ENCODE measurements at places on chromosomes 3 and 15.

- no peak for DNase-seq
Measured at GRCh38 chr3:123419181-123419849, 29.6 kb downstream of the ADCY5 start.

GRCh38 chr3:150911771-150912170 lies 6.5 kb upstream of the MINDY4B start:
- no peak for DNase-seq

DNA sequence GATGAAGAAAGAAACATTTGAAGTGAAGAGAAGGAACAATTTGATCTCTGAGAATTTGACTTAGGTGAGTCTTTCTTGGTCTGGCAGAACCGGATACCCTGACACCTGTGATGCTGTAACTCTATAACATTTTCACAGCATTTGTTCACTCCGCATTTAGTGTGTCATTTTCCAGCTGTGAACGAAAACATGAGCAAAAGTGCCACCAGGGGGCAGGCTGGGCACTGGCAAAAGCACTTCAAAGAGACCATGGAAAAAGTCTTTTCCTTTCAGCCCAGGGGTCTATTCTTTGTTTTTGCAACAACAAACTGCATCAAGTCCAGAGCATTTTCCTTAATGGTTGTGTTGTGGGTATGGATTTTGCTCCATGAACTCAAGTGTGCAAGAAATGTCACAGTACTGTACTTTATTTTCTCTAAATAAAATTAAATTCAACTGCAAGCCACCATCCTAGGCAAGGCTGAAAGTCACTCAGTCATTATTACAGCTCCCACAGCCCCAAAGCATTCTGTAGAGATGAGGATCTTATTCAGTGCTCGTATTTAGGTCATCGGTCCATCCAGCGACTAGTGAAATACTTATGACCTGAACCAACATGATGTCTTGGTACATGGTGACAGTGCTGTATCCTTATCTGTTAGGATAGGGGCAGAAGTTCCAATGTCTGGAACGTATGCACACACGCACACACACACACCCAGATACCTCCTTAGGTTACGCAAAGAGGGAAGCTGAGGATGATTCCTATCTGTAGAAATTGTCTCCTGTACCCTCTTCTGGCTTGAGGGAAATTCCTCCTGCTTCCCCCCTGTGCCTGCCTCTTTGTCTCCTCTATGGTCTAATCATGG lies 125.5 kb downstream of the GADL1 start:
- peak; percentile 62 for DNase-seq

- no peak for DNase-seq
Measured at GRCh38 chr3:127252446-127252845, 35.4 kb downstream of the PRR20G start.

- DNase-seq = no peak
Measured at GRCh38 chr3:25594007-25594502, 70.7 kb downstream of the TOP2B start.

- DNase-seq = peak; percentile 62
Measured at GRCh38 chr3:51974963-51975851, at the start of gene ABHD14A. Gene ABHD14A (plus strand): TSS chr3:51975064. CDS start chr3:51975136, 72 bp downstream.

- DNase-seq = peak; percentile 14
Measured at GRCh38 chr15:90619468-90619867, 89.7 kb downstream of the CRTC3 start.

DNA sequence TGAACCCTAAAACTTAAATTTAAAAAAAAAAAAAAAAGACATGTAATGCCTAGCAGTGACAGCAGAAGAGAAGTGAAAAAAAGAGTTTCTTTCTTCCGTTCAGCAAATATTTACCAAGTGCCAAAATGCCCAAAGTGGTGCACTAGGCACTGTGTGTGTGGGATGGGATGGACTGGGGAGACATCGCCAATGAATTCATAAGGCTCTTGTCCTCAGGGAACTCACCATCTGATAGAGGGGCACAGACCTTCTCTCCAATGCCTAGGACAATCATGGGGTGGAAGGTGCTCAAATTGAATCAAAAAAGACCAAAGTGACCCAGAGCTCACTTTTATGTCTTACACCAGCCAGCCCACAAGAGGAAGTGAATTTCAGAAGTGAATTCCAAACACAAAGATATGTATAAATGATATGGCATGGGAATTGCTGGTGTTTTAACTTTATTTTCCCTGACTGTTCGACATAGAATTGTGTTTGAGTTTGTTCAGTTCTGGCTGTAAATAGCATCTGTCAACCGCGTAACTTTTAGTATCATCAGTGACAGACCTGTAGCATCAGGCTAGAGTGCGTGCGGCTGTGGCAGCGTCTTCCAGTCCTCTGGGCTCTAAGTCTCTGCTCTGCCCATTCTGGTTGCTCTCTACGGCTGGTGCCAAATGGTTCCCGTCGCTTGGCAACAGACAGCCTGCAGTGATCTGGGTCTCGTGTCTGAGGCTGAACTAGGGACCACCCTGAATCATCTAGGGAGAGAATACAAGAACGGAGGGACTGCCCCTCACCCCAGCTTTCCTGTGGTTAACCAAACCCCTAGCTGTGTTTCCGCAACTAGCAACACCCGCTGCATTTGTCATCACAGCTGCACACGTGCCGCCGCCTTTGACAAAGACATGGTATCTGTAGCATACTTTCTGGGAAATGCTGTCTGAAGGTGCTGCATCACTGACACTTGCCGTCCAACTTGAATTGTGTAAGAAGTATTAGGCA lies 154.0 kb upstream of the THBS1 start:
- DNase-seq = peak; percentile 53

GRCh38 chr15:100175406-100176114 lies 166.2 kb downstream of the ADAMTS17 start:
- DNase-seq = no peak

GRCh38 chr3:172591876-172592771 lies 68.9 kb upstream of the TNFSF10 start:
- peak; percentile 81 for DNase-seq

- DNase-seq = no peak
Measured at GRCh38 chr3:184694716-184695115, 17.1 kb downstream of the MAGEF1 start.

GRCh38 chr15:92681141-92681631 lies 25.6 kb upstream of the FAM174B start:
- DNase-seq = no peak

GRCh38 chr15:94670438-94671034 lies 439.2 kb downstream of the MCTP2 start:
- no peak for DNase-seq

DNA sequence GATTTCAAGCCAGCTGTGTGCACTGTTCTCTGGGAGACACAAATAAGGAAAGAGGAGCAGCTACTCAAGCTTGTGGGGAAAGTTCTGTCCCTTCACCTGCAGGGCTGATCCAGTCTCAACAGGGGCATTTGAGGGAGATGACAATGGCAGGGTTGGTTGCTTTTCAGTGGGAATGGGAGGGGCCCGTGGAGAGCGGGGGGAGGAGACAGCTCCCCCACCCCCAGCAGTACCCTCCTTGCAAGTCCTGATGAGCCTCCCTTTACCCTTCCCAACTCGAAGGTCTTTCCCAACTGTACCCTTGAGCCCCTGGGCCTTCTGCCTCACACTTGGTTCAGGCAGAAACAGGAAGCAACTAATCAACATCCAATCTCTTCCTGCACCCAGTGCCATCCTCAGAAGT lies 71.8 kb upstream of the SNRPA1 start:
- DNase-seq = no peak
